Stimulated activated CD4-positive, alpha-beta T cell treated with anti-CD3 and anti-CD28 coated beads, Interleukin-4, amount 100 ng/mL, for 1 hour (primary cell): ENCODE measurements at places on chromosomes 16 and 17.

DNA sequence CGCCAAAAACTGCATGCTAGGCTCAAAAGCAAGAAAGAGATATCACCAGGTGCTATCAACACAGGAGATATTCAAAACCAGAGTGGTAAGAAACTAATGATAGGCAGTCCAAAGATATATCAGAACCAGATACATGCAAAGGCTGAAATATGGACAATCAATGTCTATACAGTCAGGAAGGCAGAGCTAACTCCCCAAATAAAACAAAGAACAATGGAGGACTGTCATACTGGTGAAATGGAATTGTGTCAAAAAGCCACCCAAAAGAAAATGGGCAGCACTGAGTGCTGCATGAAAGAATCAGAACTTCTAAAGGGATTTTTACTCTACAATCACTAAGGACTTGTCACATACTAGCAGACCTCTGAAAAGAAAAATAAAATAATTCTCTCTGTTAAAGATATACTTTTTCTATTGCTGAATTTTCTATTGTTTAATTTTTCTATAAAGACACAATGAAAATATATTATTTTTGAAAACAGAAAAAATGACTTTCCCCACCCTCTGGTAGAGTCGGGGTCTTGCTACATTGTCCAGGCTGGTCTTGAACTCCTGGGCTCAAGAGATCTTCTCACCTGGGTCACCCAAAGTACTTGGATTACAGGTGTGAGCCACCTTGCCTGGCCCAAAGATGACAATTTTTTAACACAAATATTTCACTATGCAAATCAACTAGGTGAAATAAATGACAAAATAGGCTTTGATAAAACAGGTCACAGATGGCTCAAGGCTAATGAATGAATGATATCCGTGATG, 98.2 kb downstream of the USP32 start:
- DNase-seq: no peak

GRCh38 chr17:10208604-10209193, 10.3 kb upstream of the GAS7 start:
- DNase-seq: no peak

DNA sequence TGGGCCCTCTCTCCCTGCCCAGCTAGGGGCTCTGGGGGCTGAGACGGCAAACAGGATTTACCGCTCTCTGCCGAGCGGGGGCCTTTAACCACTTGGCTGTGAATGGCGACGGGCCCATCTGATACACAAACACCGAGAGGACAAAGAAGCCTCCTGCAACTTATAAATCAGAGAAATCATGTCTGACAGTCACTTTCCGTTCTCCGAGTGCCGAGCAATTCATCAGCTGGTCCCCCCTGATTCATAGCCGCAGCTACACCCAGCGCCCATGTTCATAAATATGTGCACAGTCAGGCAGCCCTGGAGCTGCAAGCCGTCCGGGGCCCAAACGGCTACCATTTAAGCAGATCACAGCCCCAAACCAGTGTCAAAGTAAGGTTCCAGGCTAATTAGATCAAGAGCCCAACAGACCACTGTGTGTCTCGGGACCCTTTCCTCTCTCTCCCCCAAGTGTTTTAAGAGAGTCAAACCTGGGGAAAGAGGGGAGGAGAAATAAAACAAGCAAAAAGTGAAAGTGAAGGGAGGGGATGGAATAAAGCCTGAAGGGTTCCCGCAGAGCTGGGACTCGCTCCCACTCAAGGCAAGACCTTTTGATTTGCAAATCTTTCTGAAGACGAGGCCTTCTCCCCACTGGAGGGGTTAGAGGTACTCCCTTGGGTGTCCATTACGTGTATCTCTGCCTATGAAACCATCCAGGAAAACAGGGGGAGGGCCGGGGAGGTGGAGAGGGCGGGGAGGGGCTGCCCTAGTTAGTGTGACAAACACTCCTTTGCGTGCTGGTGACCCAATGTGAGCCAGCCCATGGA, 154.7 kb downstream of the C16orf78 start:
- peak; percentile 13 for DNase-seq

GRCh38 chr17:57523926-57524632, 221.0 kb downstream of the CCDC182 start:
- no peak for DNase-seq

- no peak for DNase-seq
Measured at GRCh38 chr16:58906981-58907715, 173.0 kb upstream of the GOT2 start.

- no peak for DNase-seq
Measured at GRCh38 chr16:13645601-13646245, 274.2 kb upstream of the ERCC4 start.

- DNase-seq: no peak
Measured at GRCh38 chr17:12376276-12376675, 289.4 kb upstream of the MYOCD start.

- DNase-seq: no peak
Measured at GRCh38 chr17:82933911-82934310, 94.1 kb upstream of the ZNF750 start.

GRCh38 chr17:35460354-35460851, 11.8 kb upstream of the SLFN13 start:
- DNase-seq: peak; percentile 39

DNA sequence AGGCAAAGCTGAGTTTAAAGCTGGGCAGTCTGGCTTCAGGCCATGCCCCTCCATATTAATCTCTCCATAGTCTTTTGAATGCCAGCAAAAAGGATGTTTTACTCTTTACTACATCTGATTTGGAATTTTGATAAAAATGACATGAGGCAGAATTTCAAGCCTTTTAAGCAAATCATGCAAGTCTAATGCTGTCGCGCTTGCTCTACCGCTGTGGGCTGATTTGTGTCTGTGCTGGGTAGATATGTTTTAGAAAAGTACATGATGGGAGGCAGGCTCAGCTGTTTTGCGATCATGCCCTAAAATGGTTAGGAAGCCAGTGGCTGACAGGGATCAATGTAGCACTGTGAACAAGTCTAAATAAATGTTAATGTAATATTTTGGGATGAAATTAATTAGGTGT, 311.9 kb downstream of the CA10 start:
- DNase-seq: no peak

- DNase-seq: no peak
Measured at GRCh38 chr17:65629234-65629690, 67.8 kb upstream of the AXIN2 start.
